ENCODE measurements at places on chromosomes 1 and 21. TPM values are rescaled to one million over a fixed set of nuclear protein-coding genes. Genes with fewer than 3 reads are reported as not detected.

The RNF187 gene
- 127 TPM for total RNA-seq

The CD1D gene
- 7.2 TPM for total RNA-seq

The PGLYRP4 gene
- not detected for total RNA-seq

The GJB4 gene
- total RNA-seq, result not detected
